Glomerular endothelial cell (primary cell): ENCODE measurements at places on chromosomes 4 and X. TPM values are rescaled to one million over a fixed set of nuclear protein-coding genes. Genes with fewer than 3 reads are reported as not detected.

The GRIPAP1 gene
- 24.4 and 38.2 TPM in 2 replicates for total RNA-seq

The ART3 gene
- total RNA-seq: 1.2 and 1.4 TPM in 2 replicates

The RHOH gene
- 0.82 TPM in 1 of 2 replicates, not detected in the other for total RNA-seq

The FHDC1 gene
- total RNA-seq: 0.24 and 0.88 TPM in 2 replicates

The FGA gene
- total RNA-seq: not detected in 2 replicates

GRCh38 chrX:104567506-104567905, 1.5 kb downstream of the IL1RAPL2 start:
- no peak for DNase-seq

- no peak for DNase-seq
Observed at GRCh38 chrX:21657318-21658151, 595 bp downstream of the KLHL34 start.

DNA sequence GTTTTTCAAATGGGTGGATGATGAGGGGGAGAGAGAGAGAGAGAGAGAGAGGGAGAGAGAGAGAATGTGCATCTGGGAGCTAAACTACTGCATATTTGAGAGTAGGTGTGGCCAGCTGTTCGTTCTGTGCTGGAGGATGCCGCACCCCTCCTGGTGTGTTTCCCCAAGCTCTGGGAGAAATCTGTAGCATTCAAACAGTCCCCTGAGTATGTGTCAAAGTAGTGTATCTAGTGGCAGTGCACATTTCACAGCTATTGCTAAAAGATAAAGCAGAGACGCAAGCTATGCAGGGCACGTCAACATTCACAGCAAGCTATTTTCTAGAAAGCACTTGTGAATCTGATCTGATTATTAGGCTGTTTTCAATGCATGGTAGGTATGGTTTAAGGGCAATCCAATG, 83.5 kb upstream of the LIMCH1 start:
- DNase-seq: no peak

GRCh38 chr4:139188648-139189416, 11.8 kb upstream of the ELF2 start:
- no peak for DNase-seq

GRCh38 chr4:124092101-124092500, 620.4 kb downstream of the ANKRD50 start:
- DNase-seq: no peak

DNA sequence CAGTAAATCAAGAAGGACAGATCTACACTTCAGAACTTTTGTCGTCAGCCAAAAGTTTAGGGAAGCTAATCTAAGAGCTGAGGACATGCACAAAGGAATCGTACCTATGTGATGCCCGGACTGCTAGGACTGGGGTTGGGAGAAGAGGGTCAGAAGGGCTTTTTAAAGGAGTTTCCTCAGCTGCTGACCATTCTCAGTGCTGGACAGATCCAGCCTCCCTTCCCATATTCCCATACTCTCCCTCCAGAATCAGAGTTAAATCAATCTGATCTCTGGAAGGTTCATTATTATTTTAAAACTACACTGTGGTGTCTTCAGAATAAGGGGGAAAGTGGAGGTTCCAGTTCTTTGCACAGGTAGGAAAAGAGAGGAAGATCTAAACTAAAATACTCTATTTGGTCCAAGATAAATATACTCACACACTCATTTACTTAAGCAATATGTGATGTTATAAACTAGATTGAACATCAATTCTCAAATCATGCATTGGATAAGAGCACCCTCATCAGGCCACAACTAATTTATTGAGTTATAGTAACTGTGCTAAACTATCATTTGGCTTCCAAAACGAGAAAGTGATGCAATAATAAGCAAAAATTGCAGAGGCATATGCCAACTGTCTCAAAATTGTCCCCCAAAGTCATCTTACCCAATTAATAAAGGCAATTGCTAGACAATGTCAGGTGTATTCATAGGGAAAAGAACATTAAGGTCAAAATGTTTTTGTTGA, 124.7 kb downstream of the HNRNPD start:
- DNase-seq: no peak

DNA sequence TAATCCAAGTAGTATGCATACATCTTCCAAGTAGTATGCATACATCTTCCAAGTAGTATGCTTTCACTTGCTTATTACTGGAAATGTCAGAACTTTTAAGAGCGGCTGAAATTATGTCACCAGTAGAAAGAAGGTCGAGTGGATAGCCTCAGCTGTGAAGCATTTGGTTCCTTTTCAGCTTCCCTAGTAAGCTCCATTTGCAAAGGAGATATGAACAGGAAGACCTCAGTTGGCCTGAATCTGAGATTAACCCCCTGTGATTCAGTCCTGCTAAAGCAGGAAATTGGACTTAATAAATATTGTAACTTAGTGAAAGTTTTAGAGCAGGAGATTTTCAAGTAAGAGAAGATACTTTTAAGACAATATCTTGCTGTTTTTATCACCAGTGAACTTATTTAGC, 48.1 kb downstream of the PCDH7 start:
- DNase-seq: no peak

DNA sequence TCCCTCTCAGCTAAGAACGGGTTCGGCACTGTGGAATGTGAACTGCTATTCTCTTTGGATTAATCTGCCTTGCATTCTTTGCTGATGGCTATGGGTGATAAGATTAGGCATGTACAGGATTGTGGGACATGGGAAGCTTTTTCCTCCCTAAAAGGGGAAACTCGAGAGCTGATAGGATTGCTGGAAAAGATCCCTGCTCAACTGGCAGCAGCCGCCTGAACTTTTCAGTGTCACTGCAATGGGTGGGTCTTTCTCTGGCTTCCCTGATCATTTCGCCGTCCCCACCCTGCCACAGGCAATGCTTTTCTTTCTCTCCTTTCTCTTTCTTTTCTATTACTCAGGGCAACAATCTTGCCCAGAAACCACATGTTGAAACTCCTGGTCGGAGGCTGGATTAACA, 20.5 kb downstream of the PAGE2 start:
- no peak for DNase-seq

- no peak for DNase-seq
Observed at GRCh38 chr4:160745126-160745525, 1418.7 kb downstream of the FSTL5 start.

DNA sequence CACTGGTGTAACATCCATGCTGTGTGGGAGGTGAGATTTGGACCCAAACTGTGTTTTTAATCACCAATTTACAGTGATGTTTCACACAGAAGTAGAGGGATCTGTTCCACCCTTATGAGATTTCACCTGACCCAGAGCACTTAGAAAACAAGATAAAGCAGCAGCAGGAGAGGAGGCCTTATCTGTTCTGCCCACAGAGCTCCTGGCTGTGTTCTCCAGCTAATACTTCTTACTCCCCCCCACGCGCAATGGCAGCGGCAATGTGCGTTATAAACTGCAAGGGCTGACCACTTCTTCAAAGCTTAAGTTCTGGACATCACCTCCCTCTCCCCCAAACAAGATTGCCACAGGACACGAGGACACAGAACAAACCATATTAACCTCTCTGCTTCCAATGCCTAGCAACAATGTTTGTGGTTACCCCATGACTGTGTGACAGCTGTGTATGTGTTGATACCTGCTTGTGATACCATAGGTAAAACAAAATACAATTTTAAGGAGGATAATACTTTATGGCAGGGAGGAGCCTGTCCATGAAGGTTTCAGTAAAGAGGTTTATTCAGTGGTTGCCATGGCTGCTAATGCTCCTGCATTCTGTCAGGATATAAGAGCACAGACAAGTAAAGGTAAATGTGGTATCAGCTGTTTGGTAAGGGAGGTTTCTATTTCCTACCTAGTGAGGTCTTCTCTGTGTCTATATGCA, 210.0 kb downstream of the SOWAHB start:
- no peak for DNase-seq

- DNase-seq: no peak
Observed at GRCh38 chr4:53919535-53919934, 144.9 kb downstream of the CHIC2 start.

GRCh38 chrX:86149119-86149518, 868 bp downstream of the DACH2 start:
- DNase-seq: no peak

- DNase-seq: no peak
Observed at GRCh38 chrX:34918091-34918736, 24.4 kb upstream of the FAM47B start.

DNA sequence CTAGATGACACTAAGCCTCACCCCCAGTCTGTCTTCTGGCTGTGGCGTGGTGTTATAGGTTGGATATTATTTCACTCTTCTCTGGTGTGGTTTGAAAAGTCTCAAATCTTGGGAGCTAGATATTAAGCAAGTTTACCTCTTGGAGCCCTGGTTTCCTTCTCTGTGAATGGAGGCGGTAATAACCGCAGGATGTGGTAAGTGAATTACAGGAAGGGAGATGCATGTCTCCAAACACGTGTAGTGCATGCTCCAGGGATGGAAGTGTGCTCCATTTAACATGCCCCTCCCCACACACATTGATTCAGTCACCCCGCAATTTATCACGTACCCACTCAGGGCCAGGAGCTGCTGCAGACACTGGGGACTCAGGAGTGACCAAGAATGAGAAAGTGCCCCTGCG, 4.9 kb downstream of the ZNF275 start:
- DNase-seq: no peak

GRCh38 chrX:78283511-78283910, 43.9 kb downstream of the CYSLTR1 start:
- no peak for DNase-seq

DNA sequence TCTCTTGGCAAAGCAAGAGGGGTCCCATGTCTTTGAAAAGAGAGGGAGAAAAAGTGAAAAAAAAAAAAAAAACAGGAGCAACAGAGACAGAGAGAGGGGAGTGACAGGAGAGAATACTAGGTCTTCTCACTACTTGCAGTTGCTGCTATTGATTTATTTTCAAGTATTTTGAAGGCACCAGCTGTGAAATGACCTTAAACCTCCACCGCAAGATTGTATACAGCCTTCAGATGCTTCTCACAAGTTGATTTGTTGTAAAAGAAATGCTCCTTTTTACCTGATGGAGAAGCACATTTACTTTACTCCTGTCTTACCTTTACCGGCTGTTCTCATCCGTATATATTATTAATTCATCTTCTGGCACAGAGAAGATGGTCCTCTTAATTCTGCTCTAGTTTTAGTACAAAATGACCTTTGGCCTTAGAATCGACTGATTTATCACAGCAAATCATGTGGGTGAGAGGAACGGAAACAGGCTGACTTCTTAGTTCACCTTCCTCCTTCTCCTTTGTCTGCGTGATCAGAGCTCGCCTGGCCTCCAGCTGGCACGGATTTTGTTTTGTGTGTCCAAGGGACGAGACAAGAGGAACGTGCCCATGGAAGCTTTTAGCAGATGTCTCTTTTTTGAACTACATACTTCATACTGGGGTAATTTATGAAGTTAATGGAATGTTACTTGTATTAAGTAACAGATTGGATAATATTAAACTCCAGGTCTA, 82.4 kb upstream of the PACRGL start:
- no peak for DNase-seq
